SK-N-SH (cell line): ENCODE measurements at places on chromosomes 3 and 15. TPM values are rescaled to one million over a fixed set of nuclear protein-coding genes. Genes with fewer than 3 reads are reported as not detected.

- DNase-seq: no peak
These were observed 1.3 kb upstream of the PRKAR2A start for GRCh38 chr3:48848816-48849515.

- no peak for DNase-seq
These were observed 302.0 kb downstream of the EDEM1 start for GRCh38 chr3:5489536-5489935.

- DNase-seq: peak; percentile 92
These were observed 5.9 kb downstream of the RNU6-1 start for GRCh38 chr15:67833710-67834511.

DNA sequence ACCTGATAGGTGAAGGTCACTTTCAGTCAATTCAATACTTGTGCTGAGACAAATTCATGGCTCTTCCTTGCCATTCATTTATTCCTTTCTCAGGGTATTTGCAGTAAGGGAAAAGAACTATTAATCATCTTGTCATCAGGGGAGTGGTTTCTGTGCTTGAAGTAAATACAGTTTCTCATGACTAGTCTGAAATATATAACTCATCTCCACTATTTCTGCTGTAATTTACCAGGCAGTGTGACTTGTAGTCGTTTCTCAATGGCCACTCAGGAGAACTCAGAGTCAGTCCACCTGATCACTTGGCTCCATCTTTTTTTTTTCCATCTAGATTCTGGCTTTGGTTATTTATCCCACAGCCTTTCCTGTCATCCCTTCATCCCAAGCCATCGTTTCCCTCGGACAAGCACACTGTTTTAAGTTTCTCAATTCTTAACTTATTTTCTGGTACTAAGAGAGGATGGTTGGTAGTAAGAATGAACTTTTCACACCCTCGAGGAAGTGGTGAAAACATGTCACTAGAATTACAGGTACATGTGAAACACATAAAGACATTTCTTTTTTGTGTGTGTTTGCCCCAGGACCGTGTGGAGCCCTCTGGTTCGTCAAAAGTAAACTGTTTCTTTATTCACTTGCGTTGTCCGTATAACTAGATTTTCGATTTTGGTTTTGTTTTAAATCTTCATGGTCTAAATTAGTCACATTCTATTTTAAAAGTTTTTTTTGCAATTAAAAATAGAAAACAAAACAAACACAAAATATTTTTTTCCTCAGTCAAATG lies 620.2 kb downstream of the ZBBX start:
- no peak for DNase-seq

DNA sequence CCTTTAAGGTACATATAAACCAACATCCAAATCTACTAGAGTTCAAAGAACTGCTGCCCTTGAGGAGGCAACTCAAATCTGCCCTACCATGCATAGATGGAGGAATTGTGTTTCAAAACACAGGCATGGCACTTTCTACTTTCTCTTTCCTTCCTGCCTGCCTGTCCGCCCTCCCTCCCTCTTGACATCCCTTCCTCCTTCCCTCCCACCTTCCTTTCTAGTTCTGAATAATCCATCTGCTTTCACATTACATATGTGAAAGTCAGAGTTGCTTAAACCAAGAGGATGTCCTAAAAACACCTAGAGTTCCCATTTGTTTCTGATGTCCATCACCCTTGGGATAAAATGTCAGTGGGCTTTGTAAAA lies 537.6 kb downstream of the FOXP1 start:
- DNase-seq: no peak

GRCh38 chr15:62165104-62165792 lies at the start of gene C2CD4B:
C2CD4B (minus strand) TSS chr15:62165285; CDS start chr15:62164984, 301 bp downstream.
- DNase-seq: peak; percentile 58

DNA sequence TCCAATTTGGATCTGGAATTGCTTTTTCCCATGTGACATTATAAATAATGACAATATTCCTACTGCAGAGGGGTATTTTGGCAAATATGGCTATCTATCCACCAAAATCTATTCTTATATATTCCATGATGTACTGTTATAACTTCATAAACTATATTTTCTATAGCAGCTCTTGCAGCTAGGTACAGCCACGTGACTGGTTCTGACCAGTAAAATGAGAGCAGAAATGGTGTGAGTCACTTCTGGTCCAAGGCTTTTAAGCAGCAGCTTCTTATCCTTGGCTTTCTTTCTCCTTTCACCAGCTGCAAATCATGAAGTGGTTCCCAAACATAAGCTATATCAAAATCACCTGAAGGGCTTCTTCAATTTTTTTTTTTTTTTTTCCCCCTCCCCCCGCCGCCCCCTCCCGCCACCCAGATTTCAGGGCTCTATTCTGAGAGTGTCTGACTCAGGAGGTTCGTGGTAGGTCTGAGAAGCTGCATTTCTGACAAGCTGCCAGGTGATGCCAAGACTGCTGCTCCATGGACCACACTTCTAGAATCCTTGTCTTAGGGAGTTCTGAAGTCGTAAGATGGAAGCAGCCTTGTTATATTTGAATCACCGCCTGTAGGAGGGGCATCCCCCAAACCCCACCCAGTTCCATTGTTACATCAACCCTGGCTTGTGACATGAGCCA lies 357.5 kb downstream of the CHST2 start:
- DNase-seq: no peak

DNA sequence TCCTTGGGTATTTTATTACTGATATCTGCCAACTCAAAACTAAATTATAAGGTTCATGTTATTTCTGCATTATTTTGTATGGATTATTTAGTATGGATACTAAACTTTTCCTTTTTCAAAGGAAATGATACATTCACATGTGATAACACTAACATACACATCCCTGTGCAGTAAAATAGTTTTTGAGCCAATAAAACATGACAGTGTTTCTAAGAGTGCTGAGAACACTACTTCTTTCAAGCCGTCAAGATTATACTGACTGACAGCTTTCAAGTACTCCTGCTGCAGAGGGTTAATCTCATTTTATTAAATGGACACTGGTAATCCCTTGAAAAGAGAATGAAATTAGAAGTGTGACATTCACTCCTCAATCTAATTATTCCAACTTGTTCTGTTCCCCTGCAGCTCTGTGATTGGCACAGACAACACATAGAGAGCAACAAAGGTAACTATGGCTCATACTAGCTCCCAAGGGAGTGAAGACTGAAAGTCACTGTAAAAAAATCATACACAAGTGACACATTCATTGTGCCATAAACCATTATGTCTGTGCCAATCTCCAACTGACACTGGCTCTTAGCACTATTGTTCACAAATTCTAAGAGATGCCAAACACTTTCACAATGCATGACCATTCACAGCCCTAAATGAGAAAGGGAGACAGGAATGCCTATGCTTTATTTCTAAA lies 468.6 kb downstream of the SHQ1 start:
- no peak for DNase-seq

DNA sequence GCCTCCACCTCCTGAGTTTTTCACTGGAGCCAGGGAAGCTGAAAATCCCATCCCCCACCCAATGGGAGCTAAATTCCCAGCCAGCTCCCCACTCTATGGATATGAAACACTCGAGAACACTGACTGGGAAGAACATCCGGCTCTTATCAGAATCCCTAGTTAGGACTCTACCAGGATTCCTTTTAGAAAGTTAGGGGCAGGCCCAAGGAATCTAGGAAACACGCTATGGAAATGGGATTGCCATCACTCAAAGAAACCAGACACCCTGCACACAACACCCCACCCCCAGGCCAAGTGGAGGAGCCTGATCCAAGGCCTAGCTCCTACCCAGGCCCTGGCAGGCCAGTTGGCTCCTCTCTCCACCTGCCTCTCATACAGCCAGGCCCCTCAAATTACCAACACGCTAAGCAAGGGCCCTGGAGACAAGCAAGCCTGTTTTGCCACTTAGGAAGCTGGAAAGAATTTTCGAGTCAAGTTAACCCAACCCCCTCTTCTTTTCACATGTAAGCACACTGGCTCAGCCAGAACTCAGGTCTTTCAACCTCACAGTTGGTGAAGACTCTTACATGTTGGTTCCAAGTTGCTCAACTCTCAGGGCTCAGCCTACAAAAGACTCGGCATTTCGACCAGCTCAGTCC lies 75.5 kb downstream of the RBPMS2 start:
- peak; percentile 49 for DNase-seq

DNA sequence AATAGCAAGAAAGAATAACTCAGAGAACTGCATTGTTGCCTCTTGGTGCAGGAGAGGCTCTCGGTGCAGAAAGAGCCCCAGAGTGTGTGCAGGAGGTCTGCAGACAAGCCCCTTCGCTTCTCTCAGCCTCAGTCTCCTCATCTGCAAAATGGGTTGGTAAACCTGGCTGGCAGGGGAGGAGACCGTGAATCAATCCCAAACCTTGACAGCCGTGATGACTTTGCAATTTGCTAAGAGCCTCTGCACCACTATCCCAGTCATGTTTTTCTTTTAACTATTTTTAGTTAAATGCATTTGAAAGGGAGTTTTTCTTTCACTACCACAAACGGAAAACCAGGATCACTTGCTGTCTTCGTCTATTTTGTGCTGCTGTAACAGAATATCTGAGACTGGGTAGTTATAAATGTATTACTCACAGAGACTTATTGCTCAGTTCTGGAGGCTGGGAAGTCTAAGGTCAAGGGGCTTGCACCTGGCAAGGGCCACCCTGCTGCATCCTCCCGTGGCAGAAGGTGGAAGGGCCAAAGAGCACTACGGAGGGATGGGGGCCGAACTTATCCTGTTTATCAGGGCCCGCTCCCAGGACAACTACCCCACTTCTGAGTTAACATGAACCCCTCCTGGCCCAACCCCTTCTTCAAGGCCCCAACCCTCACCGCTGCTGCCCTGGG lies 14.2 kb upstream of the IQSEC1 start:
- no peak for DNase-seq

- no peak for DNase-seq
These were observed 539 bp downstream of the RASSF1 start for GRCh38 chr3:50340147-50340447.

GRCh38 chr15:47717036-47717612 lies at the start of gene SEMA6D:
SEMA6D (plus strand) TSS chr15:47717505; CDS start chr15:47759799, 42,294 bp downstream.
- DNase-seq: peak; percentile 93

DNA sequence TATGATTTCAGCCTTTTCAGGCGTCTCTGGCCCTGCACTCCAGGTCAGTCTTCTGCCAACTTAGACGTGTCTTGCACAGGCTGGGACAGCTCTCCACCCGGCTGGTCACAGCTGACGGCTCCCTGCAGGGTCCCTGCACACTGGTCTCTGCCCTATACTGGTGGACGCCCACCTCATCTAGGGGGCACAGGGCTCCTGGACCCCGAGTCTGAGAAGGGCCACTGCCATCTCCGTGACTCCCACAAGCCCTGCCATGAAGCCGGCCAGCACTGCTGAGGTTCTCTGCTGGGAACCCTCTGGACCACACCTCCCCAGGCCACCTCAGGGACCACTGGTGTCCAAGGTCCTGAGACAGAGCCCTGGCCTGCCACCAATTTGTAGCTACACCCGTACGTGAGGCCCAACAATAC lies 40.5 kb downstream of the CYFIP1 start:
- DNase-seq: no peak

- no peak for DNase-seq
These were observed 4.4 kb downstream of the KCTD6 start for GRCh38 chr3:58496206-58496857.

DNA sequence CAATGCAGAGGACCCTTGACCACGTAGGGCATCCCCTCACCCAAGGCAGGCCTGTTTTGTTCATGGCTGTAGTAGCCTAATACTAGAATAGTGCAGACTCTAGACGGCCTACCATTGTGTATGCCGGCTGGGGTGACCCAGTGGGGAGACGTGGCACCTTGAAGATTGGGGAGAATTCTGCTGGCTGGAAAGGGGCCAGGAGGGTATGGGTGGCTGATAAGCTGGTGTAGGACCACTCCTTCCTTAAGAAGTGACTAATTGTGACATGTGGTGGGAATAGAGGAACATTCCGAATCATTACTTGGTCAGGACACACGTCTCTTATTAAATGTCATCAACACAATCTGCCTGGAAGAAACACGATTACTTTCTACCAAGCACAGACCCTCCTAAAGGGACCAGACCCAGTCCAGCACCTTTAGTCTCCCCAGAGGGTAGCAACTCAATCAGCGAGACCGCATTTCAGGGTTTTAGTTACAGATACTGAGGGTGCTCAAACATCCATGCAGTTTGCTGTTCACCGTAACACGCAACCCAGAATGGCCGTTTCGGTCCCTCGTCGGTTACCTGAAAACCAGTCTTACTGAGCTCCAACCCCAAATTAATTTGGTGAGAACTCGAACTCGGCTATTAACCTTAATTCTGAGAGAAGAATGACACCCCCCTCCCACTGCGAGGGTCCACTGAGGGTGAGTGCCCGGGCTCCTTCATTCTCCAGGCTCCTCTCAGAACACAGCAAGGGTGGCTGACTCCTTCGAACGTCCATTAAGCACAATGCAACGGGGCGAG lies 1.6 kb upstream of the KLF13 start:
- DNase-seq: no peak

GRCh38 chr3:115186351-115187148 lies 39.5 kb upstream of the ZBTB20 start:
- no peak for DNase-seq

- peak; percentile 59 for DNase-seq
These were observed 103.5 kb downstream of the CD47 start for GRCh38 chr3:107987036-107987939.

DNA sequence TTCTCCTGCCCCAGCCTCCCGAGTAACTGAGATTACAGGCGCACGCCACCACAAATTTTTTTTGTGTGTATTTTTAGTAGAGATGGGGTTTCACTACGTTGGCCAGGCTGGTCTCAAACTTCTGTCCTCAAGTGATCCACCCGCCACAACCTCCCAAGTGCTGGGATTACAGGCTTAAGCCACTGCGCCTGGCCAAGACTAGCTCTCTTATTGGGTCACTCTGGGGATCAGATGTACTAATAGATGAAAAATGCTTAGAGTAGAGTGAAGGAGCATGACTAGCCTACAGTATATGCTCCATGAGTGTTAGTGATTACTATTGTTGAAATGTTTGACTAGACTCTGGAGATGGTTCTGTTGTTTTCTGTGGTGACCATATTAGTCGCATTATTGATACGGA lies 21.8 kb downstream of the RARB start:
- no peak for DNase-seq

- peak; percentile 57 for DNase-seq
These were observed 44.5 kb upstream of the BOC start for GRCh38 chr3:113166719-113167492.

DNA sequence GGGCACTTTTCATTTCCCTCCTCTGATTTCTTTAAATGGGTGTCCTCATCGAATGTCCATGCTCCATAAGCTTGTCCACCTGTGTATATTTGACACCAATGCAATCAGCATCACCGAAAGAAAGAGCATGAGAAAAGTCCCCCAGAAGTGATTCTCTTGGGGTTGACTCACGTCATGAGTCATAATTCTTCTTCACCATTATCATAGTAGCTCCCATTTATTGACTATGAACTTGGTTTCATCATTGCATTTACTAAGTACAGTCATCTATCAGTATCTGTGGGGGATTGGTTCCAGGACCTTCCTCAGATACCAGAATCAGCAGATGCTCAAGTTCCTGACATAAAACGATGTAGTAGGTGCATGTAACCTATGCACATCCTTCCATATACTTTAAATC lies 372.5 kb upstream of the CFAP20DC start:
- no peak for DNase-seq

The SEMA3B gene
- polyA plus RNA-seq: 12.4 and 14.9 TPM in 2 replicates

The MEX3B gene
- 6.2 and 9.3 TPM in 2 replicates for polyA plus RNA-seq

The DNAJA4 gene
- 0.02 and 0.03 TPM in 2 replicates for polyA plus RNA-seq

The AGBL1 gene
- not detected in 2 replicates for polyA plus RNA-seq

The GP9 gene
- polyA plus RNA-seq: not detected in 2 replicates

The PPP1R14D gene
- polyA plus RNA-seq: not detected in 2 replicates

The CADM2 gene
- polyA plus RNA-seq: 0.46 and 0.60 TPM in 2 replicates
